ENCODE measurements at places on chromosomes 7 and 10.

DNA sequence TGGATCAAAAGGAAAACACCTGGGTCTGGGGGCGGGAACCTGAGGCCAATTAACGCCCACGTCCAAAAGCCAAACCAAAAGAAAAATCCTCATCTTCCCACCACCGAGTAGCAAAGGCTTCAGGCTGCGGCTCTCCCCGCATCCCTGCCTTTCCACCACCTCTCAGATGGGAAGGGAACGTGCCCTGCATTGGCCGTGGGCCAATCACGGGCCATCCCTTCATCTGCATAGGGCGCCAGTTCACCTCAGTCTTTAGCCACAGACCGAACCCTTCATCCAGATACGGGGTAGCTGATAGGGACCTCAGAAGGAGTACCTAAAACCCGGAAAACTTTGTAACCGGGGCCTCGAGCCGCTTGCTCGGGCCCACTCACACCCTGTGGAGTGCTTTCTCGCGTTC is 626 bp downstream of the PRPF18 start:
- no peak for DNase-seq

GRCh38 chr7:68148440-68148839 is 1151.8 kb downstream of the TYW1 start:
- no peak for DNase-seq

DNA sequence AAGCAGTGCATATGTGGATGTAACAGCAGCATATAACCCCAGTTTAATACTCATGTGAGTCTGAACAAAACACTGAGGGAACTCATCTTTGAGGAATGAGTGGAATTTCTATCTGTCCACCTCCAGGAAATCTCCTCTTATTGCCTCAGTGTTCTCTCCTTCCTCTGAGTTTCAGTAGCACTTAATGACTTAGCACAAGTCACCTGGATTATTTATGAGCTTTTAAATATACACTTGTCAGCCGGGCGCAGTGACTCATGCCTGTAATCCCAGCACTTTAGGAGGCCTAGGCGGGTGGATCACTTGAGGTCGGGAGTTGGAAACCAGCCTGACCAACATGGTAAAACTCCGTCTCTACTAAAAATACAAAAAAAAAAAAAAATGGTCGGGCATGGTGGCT is 4.3 kb downstream of the LRRC20 start:
- DNase-seq: no peak

DNA sequence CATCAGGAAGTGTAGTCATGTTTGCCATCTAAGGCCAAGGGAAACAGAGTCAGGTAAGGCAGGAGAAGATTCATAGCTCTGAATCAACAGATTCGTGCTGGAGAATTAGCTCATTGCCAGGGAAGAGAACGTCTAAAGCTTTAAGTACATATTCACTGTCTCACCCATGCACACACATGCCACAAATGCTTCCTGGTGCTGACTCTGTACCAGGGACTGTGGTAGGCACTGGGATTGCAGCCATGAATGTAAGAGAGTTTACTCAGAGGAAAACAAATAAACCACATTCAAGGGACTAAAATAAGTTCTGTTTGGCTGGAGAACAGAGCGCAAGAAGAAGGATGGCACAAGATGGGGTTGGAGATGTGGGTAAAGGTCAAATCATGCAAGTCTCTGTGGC is 89.8 kb upstream of the HPS1 start:
- DNase-seq: no peak

DNA sequence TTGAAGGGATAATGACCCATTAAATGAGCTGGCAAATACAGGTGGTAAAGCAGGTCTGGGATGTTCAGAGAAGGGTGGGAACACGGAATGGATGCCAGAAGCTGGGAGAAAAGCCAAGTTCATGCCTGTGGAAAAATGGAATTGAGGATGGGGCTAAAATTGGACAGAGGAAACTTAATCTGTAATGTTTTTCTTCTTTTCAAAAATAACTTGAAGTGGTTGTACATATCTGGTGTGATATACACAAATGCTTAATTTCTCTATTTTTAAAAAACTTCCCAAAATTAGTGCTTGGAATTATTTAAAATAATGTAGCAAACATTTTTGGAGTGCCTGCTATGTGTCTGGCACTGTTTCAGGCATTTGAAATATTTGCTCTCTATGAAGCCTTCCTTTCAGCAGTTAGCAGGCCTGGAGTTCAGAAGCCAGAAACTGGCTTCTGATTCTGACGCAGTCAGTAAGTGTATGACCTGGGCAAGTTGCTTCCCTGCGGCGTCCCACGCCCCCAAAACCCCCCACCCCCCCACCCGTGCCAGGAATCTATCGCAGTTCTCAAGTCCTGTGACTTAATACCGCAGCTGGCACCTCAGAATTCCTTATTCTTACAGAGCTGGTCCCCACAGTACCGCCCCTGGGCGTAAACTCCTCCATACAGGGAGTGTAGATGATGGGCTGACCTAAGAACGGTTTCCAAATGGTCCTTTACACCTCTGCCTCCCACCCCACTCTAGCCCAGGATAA is 828 bp upstream of the MALSU1 start:
- no peak for DNase-seq

DNA sequence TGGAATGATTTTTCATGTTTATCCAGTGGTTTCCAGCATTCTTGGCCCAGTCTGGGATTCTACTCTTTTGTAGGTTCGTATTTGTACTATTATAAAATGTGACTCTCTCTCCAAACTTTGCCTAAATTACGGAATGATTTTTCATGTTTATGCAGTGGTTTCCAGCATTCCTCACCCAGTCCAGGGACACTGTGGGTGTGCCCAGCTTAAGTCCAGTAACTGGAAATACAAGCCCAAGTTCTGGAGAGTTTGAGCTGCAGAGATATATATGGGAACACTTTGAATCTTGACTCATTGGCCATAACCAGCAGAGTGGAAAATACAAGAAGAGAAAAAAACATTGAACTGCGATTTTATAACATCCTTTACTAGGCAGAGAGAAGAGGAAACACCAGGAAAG is 5.9 kb upstream of the MAGI2 start:
- DNase-seq: no peak

DNA sequence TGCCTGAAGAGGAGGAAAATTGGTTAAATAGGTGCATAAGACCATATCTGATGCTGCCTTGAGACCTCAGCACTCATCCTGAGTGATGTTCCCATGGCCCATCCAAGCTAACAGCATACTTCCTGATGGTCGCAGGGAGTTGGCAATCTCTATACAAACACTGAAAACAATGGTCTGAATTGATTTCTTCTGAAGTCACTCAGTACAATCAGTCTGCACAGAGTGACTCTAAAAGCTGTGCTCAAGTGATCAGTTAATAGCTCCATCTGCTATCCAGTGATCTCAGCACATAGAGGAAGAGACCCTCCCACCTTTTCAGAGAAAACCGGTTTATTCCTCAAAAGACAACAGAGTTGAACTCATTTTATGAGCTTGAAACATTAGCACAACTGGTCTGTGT is 3.9 kb downstream of the PPP1R17 start:
- no peak for DNase-seq

Data from stimulated activated CD8-positive, alpha-beta memory T cell treated with anti-CD3 and anti-CD28 coated beads, Interleukin-4, amount 100 ng/mL, for 48 hours (primary cell).